ENCODE measurements at places on chromosomes 13 and 19.

GRCh38 chr19:51811344-51811743 lies 16.4 kb downstream of the FPR3 start:
- peak; percentile 69 for DNase-seq

DNA sequence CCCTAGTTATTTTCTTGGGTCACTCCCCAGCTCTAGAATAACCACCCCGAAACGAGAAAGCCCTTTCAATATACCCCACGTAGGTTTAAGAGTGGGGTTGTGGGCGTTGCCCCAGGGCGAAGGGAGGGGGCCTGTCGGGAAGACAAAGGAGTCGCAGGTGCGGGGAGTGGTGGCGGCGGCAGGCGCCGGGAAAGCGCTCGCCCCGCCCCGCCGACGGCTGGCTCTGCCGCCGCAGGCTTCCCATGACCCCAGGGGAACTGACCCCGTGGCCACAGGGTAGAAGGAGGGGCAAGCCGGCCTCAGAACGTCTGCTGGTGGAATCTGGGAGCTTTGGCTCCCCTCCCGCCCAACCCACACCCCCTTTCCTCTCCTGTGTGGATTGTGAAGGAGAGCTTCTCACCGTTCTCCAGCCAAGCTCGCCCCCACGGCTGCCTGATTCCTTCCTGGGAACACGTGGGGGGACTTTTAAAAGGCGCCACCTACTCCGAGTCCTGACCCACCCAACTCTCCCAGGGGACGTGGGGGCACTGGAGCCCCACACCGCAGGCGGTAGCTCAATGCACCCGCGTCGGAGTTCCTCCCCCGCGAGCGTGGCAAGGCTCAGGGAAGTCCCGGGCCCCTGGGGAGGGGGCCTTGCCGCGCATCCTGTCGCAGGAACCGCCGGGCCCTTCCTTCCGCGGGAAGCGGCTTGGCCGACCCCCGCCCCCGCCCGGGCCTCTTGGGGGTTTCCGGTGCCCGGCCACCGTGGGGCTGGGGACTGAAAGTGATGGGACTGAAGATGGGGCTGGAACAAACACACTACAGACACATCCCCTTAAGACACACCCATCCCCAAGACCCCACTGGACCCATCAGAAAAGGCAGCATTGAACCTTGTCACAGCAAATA lies 5.5 kb downstream of the IER2 start:
- DNase-seq: no peak

DNA sequence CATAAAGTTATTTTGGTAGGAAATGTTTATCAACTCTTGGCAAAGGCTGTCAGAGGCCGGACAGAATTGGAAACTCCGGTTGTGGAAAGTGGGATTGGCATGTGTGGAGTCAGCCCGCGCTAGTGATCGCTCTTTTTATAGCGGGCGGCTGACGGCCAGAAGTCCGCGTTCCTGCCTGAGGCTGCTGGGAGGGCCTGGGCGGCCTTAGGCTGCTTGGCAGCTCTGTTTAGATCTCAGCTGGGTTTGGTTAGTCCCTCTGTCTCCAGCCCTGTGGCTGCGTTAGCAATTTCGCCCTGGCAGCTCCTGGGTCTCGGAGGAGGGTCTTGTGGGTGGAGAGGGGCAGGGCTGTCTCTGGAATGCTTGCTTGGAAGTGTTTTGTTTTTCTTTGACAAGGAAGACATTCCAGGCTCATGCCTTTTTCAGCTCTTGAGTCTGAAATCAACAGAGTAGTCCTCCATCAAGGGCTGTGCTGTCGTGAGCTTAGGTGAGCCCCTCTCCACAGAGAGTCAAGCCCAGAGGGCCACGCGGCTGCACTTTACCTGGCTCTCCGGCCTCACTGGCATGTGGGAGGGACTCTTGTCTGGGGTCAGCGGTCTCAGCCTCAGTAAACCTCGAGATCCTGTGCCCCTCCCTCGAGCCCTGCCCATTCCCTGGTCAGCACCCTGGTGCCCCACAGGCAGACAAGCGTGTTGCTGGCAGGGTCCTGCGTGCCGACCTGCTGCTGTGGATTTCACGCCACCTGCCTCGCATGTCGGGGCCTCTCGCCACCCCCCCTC lies 22.5 kb downstream of the DOT1L start:
- DNase-seq: peak; percentile 21

DNA sequence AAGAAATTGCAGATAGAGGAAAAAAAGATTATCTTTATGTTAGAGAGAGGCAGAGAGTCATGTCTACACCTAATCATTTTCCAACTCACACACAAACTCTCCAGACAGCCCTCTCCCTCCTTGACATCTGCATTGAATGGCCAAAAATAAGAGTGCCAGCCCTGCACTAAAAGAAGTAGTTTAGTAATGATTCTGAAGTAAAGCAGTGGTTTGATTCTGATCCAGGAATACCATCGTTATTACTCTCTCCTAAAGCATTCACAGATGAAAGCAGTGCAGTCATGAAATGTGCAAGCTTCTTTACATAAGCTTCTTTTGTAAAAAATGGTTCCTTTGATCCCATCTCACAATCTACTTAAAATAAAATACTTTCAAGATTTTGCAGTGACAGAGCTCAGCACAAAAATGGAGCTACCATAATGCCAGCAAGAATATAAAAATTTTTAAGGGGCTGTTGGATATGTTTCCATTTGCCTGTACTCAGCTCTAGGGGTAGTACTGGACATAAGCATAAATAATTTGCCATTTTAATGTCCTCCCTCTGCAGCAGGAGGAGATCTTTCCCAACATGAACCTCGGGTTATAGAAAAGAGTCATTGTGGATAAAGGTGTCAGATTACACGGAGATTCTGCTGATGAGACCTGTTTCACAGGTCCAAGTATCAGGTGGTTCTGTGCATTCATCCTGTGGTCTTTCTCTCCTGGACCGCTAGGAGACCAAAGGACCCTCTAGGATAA lies 406.3 kb downstream of the DCT start:
- no peak for DNase-seq

DNA sequence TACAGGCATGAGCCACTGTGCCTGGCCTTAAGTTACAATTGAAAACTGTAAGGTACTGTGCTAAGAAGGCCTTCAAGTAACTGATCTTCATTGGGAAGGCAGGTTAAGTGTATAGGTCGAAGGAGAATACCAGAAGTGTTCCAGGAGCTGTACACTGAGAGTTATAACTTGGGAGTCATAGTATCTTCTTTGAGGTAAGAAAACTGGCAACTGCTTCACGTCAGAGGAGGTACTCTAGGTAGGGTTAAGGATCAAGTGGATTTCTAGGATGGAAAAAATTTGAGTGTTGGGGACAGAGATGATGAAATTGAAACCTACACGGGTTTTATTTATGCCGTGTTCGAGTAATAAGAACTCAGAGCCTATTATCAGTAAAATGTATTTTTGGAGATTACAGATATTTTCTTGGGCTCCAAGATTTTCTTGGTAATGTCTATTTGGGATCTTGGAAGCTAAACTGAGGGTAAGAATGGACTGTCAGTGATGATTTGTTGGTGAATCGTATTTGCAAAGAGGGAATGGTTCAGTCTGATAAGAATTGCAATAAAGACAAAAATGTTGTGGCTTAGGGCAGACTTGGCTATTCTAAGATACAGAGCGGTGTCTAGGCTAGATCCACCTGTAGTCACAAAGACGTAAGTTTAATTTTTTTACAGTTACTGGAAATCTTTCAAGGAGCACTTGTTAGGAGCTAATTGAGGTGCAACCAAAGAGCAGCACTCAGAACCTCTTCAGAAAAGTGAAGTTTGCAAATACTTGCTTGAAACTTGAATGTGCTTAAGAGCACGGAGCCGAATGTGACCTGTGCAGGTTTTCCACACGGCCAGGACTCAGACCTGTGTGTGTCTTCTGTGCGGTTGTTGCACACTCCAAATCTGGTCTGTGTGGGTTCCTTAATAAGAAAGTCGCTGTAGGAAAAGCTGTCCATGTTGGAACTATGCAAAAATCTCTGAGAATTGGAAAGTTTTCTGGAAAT lies 102.5 kb downstream of the URI1 start:
- no peak for DNase-seq

DNA sequence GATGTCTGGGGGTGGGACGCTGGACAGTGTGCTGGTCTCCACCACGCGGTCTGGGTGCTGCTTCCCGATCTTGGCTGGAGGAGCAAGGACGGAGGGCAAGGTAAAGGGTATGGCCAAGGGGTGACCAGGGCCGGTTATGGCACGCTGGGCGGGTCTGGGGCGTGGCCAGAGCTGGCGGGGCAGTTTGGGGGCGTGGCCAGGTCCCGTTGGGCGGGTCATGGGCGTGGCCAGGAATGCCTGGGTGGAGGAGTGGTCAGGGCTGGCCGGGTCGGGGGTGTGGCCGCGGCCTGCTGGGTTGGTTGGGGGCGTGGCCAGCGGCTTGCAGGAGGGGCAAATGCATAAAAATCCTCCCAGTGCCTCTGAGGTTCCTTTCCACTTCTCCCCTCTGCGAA lies 19.2 kb downstream of the GPX4 start:
- no peak for DNase-seq

- no peak for DNase-seq
Measured at GRCh38 chr19:2245273-2245672, 3.9 kb upstream of the AMH start.

- no peak for DNase-seq
Measured at GRCh38 chr19:45440259-45440638, 16.5 kb upstream of the ERCC1 start.

GRCh38 chr19:2567580-2567979 lies 91.7 kb downstream of the GADD45B start:
- no peak for DNase-seq

- DNase-seq: no peak
Measured at GRCh38 chr19:30577551-30578105, 205.4 kb downstream of the ZNF536 start.

DNA sequence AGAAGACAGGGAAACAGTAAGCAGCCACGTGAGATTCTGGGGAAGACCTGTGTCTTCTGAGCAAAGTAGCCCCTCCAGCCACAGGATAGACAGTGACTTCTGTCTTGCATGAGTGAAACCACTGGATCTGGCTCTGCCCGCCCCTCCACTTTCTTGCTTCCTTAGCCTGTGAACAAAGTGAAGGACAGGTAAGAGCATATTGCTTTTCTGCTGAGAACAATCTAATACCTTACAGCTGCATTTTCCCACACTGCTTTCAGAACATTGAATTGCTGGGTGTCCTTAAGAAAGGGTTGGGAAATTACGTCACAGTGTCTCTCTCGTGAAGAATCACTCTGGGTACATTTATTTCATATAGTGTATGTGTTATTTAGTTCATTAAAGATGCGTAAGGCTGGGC lies 11.1 kb downstream of the SLC25A15 start:
- DNase-seq: no peak

GRCh38 chr19:662207-662961 lies 630 bp downstream of the RNF126 start:
- no peak for DNase-seq

DNA sequence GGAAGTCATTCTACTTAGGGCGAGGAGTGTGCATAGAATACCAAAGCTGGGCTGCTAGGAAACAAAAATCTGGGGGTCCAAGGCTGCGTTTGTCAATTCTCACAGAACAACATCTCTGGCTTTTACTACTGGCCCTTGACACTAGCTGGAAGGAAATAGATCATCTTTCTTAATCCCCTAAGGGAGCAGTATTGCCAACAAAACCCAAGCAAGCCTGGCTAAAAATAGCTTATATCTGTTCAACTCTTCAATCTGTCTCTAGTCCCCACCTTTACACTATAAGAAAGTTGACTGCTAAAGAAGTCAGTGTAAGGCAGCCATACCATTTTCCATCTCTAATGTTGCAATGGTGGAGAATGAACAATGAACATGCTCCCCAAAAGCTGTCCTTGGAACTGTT lies 107.8 kb upstream of the SPRY2 start:
- DNase-seq: no peak

DNA sequence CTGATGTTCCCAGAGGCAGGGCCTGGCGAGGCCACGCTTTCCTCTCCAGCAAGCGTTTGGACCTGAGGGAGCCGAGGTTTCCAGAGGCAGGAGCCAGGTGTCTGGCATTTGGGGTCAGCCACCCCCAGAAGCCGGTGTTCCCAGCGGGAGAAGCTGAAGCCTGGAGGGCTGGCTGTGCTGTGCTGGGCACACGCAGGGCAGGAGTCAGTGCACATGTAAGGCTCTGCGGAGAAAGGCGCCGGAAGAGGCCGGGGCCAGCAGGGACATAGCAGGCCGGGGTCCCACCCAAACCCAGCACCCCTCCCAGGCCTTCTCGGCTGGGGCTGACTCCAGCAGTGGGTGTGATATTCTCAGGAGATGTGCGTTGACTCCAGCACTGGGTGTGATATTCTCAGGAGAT lies 31.6 kb downstream of the MCF2L start:
- no peak for DNase-seq

DNA sequence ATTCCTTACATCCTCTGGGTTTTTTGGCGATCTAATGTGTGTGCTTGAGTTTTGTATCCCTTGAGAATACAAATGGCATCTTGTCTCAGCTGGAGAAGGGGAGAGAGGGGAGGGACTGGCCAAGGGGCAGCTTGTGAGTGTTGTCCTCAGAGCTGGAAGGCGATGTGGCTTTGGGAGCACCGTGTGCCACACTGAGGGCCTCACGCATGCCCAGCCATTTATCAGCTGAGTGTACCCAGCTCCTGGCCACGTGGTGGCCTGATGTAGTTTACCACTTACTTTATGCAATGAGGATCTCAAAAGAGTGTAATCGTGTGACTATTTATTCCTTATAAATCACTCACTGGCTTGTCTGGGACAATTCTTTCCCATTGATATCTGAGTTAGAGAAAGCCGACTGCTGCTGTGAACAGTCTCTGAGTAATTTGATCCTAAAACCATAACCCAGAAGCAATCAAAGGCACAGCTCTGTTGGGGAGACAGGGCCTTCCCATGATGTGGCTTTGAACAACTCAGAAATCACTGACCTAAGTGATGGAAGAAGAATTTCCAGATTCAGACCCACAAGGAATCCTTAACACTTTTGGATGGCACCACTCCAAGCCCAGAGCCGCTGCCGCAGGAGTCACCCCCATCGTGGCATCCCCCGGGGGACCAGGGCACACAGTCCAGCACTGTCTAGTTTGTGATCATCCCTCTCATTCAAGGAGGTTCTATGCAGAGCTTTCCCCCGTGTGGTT lies 53.9 kb upstream of the MTIF3 start:
- no peak for DNase-seq

- no peak for DNase-seq
Measured at GRCh38 chr13:24162604-24163003, 2.1 kb downstream of the SPATA13 start.

GRCh38 chr19:4584670-4585460 lies 25.4 kb upstream of the SEMA6B start:
- no peak for DNase-seq

- DNase-seq: no peak
Measured at GRCh38 chr13:40680659-40681323, 14.3 kb upstream of the FOXO1 start.

- no peak for DNase-seq
Measured at GRCh38 chr13:51957377-51958216, 53.7 kb downstream of the ATP7B start.

Data from Ammon's horn (tissue), 1 donor.